ENCODE measurements at places on chromosomes 4 and X.

DNA sequence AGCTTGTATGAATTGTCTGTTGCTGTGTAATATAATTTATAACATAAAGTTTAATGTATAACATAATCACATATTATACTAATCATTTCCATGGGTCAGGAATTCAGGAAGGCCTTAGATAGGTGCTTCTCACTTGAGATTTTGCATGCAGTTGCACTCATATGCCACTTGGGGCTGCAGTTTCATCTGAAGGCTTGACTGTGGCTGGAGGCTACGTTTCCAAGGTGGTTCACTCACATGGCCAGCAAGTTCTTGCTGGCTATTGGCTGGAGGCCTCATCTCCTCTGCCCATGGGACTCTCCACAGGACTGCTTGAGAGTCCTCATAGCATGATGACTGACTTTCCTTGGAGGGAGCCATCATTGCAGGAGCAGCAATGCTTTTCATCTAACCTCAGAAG is 53.4 kb upstream of the STX18 start:
- no peak for DNase-seq

DNA sequence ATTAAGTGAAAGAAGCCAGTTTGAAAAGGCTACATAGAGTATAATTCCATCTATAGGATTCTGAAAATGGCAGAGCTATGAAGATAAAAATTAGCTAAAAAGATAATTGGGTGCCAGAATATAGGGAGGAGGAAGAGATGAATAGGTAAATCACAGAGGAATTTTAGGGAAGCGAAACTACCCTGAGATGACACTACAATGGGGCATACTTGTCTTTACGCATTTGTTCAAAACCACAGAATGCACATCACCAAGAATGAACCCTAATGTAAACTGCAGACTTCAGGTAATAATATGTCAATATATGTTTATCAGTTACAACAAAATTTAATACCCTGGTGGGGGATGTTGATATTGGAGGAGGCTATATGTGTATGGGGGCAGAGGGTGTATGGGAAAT is 1342.9 kb downstream of the ADGRL3 start:
- no peak for DNase-seq

DNA sequence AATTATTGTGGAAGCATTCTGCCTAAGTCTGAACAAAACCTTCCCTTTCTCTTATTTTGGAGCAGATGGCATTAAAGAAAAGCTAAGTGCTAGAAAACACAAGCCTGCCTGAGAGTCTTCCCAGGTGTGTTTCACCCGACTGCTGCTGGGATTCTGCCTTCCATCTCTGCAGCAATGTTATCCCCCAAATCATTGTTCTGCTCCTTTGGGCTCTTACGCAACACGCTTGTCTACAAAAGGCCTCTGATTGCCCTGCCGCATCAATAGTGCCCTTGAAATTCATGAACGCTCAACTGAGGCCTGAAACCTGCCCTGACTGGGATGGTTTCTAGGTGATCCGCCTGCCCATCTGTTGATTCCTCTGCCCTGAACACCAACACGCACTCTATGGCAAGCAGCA is 80.3 kb downstream of the SEL1L3 start:
- DNase-seq: no peak

DNA sequence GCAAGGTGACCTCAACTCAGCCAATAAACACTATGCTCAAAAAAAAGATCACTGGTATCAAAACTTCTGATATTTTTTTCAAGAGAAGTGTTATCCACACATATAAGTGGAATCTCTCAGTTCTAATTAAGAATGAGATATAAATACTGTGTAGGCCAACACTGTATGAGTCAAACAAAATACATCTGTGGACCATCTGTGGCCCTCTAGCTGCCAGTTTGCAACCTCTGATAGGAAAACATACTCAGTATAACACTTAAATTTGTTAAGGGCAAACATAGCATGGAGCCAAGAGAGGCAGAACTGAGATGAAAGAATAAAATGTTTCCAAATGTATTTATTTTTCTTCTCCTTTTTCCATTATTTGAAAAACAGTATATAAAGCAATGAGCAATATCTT is 377.3 kb downstream of the ARAP2 start:
- no peak for DNase-seq

GRCh38 chr4:7830747-7831146 is 108.9 kb downstream of the AFAP1 start:
- no peak for DNase-seq

- no peak for DNase-seq
These were observed 71.3 kb upstream of the FBXW7 start for GRCh38 chr4:152607178-152607577.

DNA sequence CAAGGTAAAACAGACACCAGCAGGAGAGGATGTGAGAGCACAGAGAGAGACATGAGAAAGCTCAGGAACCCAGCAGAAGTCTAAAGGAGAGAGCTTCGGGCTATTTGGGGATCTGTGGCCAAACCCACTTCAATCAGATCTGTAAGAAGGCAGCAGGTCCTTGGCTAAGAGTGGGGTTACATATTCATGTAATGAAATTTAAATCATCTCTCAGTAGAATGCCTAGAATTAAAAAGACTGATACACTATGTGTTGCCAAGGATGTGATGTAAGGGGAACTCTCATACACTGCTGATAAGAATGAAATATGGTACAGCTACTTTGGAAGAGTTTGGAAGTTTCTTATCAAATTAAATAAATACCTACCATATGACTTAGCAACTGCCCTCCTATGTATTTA is 35.8 kb downstream of the PDE5A start:
- no peak for DNase-seq

DNA sequence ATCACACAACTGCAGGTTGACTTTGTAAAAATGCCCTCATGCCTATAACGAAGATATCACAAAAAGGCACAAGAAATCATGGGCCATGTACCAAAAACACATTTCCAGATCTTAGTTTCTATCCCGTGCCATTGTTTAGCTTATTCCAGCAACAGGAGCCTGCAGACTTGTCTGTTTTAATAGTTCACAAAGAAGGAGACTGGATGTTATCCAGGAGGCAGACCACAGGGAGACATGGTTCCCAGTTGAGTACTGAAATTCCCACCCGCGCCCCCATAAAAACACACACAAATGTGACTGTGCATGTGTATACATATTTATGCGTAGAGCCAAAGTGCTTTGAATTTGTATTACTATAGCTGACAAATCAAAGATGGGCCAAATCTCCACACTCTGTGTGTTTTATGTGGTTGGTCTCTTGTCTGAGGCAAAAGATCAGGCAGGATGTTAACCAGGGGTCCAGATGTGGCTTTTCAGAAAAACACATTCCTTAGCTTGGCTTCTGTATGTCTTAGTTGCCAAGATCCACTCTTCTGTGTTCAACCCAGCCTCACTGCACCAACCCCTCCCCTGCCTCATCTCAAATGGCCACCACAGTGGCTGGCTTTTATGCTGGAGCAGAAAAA is 469.2 kb upstream of the DIPK2B start:
- DNase-seq: no peak

- no peak for DNase-seq
These were observed 869.1 kb upstream of the GRID2 start for GRCh38 chr4:91434631-91435030.

DNA sequence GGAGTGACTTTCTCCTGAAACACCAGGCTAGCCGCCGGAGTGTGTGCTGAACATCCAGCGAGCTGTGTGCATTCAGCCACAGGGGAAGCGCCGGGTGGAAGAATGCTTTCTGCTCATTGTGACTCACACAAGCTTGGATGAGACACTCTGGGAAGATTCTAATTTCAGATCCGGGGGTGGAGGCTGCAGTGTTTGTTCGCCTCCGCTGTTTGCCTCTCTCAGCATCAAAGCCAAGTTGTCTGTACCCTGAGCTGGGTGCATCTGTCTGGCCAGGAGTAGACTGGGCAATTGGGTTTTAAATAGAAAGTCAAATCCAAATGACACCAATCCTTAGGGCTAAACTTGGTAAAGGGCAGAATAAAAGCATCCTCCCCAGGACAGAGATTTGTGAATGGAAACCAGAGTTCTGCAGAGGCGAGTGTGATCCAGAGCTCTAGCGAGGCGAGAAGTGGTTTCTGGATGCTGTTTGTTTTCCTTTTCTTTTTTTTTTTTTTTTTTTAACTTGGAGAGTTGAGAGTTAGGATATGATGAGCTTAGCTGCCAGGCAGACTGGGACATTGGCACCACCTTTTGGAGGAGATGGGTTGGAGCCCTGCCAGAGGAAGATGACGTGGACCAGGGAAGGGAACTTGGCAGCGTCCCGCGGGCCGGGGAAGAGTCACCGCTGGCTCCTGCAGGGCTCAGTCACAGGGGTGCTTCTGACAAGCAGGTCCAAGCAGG is 196.0 kb upstream of the PSAPL1 start:
- DNase-seq: no peak

DNA sequence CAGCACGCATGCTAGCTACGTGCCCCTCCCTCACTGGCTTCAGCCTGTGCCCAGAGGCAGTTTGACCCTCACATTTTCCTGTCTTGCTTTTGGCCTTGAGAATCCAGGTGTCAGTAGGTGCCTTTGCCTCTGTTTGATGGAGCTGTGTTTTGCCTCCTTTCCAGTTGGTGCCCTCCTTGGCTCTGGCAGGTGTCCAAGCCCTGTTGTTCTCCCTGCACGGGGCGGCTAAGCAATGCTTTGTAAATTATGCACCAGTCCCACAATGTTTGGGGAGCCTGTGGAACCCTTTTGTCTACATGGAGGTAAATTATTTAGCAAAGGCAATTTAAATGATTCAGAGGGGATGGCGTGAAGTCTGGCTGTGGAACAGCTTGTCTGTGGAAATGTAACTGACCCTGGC is 202.9 kb upstream of the BOD1L1 start:
- DNase-seq: peak; percentile 60

GRCh38 chr4:142607976-142608375 is 238.1 kb downstream of the INPP4B start:
- no peak for DNase-seq

DNA sequence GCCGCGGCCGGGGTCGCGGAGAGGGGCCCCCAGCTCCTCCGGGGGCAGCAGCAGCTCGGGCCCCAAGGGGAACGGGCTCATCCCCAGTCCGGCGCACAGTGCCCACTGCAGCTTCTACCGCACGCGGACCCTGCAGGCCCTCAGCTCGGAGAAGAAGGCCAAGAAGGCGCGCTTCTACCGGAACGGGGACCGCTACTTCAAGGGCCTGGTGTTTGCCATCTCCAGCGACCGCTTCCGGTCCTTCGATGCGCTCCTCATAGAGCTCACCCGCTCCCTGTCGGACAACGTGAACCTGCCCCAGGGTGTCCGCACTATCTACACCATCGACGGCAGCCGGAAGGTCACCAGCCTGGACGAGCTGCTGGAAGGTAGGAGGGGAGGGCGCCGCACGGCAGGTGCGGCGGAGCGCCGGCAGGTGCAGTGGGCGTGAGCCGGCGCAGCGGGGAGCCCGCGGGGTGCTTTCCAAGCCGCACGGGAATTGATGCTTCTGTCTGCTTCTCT is 886 bp downstream of the DCLK2 start:
- peak; percentile 71 for DNase-seq

- no peak for DNase-seq
These were observed 35.9 kb upstream of the HPSE start for GRCh38 chr4:83370640-83370906.

DNA sequence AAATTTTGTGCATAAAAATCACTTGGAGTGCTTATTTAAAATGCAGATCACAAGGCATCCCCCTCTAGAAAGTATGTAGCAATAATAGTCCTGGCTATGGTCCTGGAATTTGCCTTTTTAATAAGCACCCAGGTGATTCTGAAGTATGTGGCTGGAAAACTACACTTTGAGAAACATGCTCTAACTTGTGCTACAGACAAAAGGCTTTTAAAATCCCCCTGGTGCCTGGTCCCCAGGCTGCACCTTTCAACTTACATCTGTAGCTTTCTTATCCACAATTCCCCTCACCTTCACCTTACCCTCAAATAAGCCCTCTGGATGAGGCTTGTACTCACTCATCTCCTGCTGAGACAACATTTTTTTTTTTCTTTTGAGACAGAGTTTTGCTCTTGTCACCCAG is 21.1 kb downstream of the ART3 start:
- no peak for DNase-seq

- no peak for DNase-seq
These were observed 432.3 kb upstream of the ATOH1 start for GRCh38 chr4:93396272-93396671.

- DNase-seq: no peak
These were observed 4.9 kb downstream of the ACSL4 start for GRCh38 chrX:109728173-109728535.

DNA sequence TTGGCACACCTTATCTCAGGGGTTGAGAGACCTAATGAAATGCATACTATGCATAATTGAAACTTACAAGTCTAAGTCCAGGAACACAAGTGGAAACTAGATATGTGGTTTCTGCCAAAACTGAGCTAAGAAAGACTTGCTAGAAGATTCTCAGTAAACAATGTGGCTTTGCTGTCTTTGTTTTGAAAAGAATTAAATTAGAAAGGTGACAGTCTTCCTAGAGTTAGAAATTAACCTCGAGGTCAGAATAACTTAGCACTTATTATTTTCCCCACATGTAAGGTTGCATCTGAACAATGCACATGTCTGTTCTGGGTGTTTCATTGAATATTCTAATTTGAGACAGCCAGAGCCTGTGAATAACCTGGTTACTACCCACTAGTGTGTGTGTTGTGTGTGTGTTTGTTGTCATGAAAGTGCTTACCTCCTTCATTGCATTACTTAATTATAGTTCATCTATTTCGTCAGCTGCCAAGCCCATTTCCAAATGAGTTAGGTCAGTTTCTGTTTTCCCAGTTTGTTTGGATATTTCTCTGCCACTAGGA is 1.5 kb downstream of the EREG start:
- DNase-seq: no peak

GRCh38 chrX:41664375-41664901 is 24.3 kb upstream of the GPR34 start:
- no peak for DNase-seq

GRCh38 chr4:146146918-146147317 is 28.6 kb upstream of the LSM6 start:
- DNase-seq: no peak

- no peak for DNase-seq
These were observed 27.2 kb upstream of the C4orf17 start for GRCh38 chr4:99483636-99484035.

DNA sequence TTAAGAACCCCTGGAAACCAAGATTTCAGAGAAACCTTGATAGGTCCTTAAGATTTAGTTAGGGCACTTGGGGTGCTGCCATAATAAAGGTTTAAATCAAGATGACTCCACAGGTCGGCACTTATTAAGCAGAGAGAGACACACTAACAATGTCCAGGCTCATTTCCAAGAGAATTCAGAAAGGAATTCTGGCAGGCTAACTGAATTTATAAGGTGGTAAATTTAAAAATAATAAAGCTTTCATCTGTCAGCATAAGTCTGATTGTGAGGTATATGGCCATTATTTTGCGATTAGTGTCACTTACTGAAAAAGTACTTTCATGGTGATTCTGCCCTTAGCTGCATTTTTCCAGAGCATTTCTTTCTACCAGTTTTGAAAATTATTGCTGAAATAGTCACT is 472.7 kb downstream of the ARAP2 start:
- no peak for DNase-seq

GRCh38 chr4:4472344-4472958 is 69.4 kb downstream of the STX18 start:
- no peak for DNase-seq

GRCh38 chr4:76689145-76689817 is 208.7 kb downstream of the SOWAHB start:
- DNase-seq: peak; percentile 74

- DNase-seq: no peak
These were observed 71.0 kb upstream of the BMP2K start for GRCh38 chr4:78704981-78705683.

- no peak for DNase-seq
These were observed 600 bp downstream of the RADX start for GRCh38 chrX:106612393-106612763.

- DNase-seq: no peak
These were observed 67.6 kb downstream of the PJA1 start for GRCh38 chrX:69097451-69098236.

- no peak for DNase-seq
These were observed 5.2 kb downstream of the TSPYL2 start for GRCh38 chrX:53087388-53087831.
